SW 1271 (cell line): ENCODE measurements at places on chromosomes 5 and 9.

DNA sequence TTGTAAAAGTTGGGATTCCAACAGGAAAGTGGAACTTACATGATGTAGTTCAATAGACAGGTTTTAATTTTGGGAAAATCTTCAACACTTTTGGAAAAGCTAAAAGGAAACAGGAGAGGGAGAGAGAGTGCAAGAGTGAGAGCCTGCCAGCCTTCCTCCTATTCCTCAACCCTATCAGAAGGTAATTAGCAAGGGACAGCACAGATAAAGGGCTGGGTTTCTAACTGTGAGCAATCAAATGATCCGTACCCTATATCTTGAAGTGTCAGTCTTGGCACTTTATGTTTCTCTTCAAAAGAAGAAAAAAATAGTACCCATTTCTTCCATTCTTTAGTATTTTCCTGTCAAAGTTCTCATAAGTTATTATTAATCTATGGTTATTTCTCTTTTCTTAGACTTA lies 79.4 kb downstream of the FER start:
- no peak for DNase-seq

DNA sequence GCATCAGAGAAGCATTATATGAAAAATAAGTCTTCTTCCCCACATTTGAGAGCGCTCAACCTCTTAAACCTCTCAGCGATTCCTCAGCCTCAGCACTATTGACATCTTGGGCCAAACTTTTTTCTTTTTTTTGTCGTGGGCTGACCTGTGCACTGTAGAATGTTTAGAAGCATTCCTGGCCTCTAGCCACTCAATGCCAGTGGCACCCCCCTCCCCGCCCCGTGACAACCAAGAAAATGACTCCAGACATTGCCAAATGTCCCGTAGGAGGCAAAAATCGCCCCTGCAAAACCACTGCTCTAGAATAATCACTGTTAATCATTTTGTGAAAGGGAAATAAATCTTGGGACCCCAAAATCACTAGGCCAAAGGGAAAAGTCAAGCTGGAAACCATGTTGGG lies 129.1 kb upstream of the BOD1 start:
- no peak for DNase-seq

DNA sequence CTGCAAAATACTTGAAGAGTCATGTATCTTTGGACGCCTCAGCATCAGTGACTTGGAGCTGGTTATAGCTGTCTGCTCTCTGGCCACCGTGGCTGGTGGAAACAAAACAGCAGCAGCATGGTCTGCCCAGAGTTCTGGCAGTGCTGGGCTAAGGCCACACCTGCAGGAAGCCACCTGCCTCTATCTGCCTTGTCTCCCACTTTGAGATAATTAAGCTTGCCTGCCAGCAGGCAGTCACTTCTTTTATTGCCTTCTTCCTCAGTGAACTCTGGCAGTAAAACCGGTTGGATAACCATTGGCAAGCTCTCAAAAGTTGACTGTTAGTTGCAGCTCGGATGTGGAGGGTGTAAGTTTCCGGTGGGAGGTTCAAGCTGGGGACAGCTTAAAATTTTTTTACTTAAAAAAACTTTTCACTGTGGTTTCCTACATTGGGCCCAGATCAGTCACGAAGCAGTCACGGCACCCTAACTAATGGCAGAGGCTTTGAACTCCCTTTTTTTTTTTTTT lies 4.9 kb downstream of the SMIM3 start:
- no peak for DNase-seq

DNA sequence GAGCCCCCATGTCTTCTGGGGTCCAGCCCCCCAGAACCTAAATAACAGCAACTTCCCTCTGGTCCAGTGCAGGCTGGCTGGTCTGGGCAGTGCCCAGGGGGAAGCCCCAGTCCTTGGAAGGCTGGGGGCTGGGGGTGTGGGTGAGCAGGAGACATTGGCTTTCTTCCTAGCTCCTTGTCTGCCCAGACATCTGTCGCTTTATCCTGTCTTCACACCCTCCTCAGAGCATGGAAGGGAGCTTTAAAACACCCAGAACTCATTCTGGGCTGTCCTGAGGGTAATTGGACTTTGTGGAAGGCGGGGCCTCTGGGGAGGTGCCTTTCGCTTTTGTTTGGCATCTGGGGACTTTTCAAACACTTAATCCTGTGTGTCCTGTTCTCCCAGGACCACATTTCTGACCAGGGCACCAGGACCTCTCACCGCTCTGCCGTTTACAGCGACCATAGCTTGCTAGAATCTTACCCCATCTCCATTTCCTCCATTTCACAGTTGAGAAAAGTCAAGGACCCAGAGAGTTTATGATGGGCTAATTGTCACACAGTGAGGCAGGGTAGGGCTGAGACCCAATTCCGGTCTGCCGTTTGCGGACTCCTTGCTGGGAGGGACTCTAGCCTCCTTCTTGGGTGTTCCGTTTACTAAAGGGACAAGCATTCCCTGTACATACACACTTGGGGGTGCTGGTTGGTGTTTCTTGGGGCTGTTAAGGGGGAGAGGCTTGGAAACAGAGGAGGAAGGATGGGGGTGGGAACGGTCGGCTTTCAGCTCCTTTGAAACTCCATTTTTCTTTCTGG lies 1.1 kb downstream of the GSN start:
- peak; percentile 63 for DNase-seq

GRCh38 chr9:73095425-73095824 lies 56.2 kb upstream of the ANXA1 start:
- DNase-seq: no peak

- no peak for DNase-seq
Measured at GRCh38 chr9:23686257-23686656, 139.8 kb downstream of the ELAVL2 start.

DNA sequence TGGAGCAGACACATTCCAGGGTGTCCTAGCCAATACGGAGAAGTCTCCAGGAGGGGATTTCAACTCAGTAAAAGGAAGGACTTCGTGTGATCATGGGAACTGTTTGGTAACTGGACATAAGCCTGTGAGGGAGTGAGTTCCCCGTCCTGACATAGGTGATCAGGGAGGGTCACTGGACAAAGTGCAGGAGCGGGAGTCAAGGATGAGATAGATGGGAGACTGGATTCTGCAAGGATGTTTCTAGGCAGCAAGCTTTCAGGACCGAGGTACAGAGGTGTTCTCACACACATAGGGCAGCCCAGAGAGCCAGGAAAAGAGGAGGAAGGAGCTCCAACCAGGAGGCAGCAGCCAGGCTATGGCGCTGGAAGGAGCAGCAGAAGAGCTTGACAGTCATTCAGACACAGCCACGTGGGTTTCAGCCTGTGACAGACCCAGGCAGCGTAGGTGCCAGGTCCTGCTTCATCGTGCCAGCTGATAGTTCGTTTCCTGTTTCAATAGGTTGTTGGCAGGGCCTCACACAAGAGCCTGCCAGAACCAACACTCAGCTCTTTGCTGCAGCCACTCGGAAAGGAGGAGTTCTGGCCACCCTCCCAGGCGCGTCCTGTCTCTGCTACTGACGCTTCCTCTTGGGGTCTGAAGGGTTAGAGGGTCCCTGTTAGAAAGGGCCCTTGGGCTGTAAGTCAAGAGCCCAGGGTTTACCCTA lies 84.1 kb downstream of the AMBP start:
- no peak for DNase-seq
